ENCODE measurements at places on chromosomes 3 and 15.

GRCh38 chr3:58962040-58962651 is 87.7 kb downstream of the CFAP20DC start:
- no peak for DNase-seq

GRCh38 chr3:118963711-118964110 is 70.9 kb downstream of the IGSF11 start:
- DNase-seq = no peak

- DNase-seq = no peak
Measured at GRCh38 chr15:31262143-31262530, 64.5 kb upstream of the KLF13 start.

GRCh38 chr3:95312650-95313049 is 1249.8 kb downstream of the NSUN3 start:
- DNase-seq = no peak

DNA sequence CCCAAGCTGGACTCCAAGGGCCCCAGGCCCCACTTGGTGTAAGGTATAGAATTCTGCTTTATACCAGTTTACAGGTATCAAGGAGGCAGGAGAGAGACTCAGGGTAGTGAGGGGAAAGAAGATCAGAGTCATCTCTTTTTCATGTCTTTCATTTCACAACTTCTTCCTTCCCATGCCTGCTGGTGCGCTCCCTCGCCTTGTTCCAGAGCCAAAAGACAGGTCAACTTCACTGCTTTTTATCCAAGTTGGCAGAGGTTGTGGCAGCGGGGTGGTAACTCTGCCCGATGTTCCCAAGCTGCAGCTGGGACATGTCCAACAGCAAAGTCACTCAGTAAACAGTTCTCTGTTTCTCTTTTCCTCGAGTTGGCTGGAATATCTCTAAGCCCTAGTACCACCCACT is 86.3 kb upstream of the TCF12 start:
- no peak for DNase-seq

GRCh38 chr3:50807266-50807665 is 132.5 kb downstream of the DOCK3 start:
- DNase-seq = no peak

DNA sequence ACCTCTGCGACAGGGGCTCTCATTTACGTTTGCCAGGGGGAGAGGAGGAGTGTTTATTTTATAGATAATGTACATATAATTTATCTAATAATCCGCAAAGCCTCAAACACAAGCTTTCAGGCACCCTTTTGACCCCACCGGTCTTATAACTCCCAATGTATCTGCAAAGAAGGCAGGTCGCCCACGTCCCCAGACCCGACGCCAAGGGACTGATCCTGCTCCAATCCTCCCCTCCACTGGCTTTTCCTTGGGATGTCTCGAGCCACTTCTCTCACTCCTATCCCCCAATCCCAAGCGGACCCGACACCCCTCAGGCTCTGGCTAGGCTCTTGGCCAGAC is 452 bp downstream of the DCP1A start:
- no peak for DNase-seq

GRCh38 chr3:177186306-177186705 is 11.0 kb downstream of the TBL1XR1 start:
- DNase-seq = no peak

GRCh38 chr3:195207731-195208130 is 63.2 kb downstream of the XXYLT1 start:
- no peak for DNase-seq

- no peak for DNase-seq
Measured at GRCh38 chr15:100931143-100931890, 12.2 kb downstream of the LRRK1 start.

- no peak for DNase-seq
Measured at GRCh38 chr3:100370756-100371155, 30.1 kb downstream of the TOMM70 start.

DNA sequence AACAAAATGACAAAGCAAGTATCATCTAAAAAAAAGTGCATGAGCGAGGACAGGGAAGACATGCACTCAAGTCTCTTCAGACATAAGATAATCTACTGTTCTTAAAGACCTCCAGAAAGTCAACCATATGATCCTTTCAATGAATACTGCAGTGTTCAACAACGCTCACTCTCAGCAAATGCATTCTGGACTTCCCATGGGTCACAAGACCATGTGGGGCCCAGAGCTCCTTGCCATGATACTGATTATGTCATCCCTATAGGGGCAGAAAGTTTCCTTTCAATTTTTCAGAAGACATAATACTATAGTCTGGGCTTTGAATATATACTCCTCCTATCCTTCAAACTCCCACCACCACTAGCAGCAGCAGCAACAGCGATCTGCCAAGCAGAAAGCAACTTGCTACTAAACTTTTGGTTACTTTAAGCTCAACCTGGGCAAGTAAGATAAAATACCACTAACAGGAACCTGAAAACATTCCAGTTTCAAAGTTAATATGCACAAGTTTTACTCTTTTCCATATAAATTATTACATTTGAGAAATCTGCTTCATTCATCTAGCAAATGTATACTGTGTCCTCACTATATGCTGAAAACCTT is 143.5 kb downstream of the ADAM10 start:
- DNase-seq = no peak

DNA sequence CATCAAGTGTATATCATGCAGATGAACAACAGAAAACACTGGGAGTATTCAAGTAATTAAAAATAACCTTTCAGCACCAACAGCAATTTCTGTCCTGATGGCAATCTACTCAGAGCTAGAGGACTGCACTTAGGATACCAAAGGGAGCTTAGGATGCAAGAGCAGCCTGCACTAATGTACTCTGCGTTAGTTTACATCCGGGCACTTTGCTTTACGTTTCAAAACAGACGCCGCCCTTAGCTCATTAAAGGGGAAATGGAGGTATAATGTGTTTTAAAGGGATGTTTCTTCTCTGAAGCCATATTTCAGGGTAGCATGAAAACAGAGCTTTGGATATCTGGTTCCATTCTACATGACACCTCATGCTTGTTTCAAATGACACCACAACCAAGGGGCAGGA is 14.0 kb upstream of the B3GNT5 start:
- no peak for DNase-seq

DNA sequence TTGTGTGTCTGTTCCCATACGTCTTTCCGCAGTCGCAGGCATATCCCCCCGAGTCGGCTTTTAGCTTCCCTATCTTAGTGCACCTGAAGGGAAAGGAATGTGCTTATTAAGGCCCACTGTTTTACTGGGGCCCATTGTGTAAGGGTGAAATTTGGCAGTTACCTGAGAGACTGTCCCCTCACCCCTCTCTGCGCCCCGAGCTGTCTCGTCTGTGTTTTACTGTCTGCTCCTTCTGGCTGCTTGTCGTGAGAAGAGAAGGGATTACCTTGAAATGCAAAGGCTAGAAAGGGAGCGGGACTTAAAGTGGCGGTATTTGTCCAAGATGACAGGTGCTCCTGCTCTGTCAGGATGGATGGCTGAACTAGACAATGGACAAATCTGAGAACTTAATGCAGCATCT is 233.0 kb upstream of the POU1F1 start:
- no peak for DNase-seq

GRCh38 chr3:52539010-52539653 is 2.7 kb downstream of the UQCC5 start:
- DNase-seq = no peak

DNA sequence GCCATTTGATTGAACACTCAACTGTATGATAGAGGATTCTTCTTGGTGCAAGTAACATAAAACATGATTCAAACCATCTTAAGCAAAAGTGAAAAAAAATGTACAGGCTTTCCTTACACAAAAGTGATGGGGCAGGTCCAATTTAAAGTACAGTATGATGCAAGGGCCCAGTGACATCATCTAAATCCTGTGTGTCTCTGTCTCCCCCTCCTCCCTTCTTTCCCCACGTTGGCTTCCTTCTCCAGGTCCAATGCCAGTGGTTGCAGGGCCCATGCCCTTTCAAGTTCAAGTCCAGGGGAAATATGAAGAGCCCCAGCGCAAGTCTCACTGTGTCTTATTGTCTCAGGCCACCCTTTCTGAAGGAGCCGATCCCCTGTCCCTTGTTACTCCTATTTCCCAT is 332.3 kb downstream of the SHQ1 start:
- no peak for DNase-seq

DNA sequence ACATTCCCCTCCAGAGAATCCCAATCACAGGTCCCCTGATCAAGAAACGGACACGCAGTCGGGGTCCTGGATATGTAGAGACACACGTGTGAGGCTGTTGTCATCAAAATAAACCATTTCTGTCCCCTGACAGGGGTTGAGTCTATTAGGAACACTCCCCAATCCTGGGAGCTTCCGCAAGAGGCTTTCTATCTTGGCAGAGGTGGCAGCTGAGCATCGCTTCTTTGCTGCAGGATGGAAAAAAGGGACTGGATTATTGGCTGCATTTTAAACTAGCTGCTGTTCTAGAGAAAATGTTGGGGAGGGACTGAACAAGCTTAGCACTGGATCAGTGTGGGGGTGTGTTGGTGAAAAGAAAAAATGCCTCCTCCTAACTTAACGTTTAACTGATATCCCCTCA is 2.5 kb upstream of the CNTN4 start:
- DNase-seq = no peak

- DNase-seq = no peak
Measured at GRCh38 chr3:182149594-182149993, 437.9 kb downstream of the SOX2 start.

GRCh38 chr3:113531826-113532697 is at the start of gene SIDT1:
SIDT1 (plus strand) TSS chr3:113532555; CDS start chr3:113533022, 467 bp downstream.
- DNase-seq = peak; percentile 65

DNA sequence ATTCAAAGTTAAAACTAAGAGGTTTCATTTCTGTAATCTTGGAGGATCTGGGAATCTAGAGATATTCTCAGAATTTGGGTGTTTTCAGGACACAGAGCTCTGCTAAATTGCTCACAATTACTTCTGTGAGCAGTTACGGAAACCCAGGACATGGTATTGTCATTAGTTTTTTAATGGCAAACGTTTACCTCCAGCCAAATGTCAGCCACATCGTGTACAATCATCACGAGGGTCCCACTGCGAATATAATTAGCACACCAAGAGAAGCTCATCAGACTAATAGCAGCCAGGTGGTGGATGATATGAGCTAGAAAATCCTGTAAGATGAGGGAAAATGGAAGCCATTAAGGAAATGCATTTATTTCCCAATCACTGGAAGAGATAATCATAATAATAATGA is 56.0 kb downstream of the CERS3 start:
- no peak for DNase-seq

- no peak for DNase-seq
Measured at GRCh38 chr3:71710906-71711494, 14.2 kb downstream of the EIF4E3 start.

- DNase-seq = no peak
Measured at GRCh38 chr3:155428563-155428962, 135.1 kb upstream of the STRIT1 start.

DNA sequence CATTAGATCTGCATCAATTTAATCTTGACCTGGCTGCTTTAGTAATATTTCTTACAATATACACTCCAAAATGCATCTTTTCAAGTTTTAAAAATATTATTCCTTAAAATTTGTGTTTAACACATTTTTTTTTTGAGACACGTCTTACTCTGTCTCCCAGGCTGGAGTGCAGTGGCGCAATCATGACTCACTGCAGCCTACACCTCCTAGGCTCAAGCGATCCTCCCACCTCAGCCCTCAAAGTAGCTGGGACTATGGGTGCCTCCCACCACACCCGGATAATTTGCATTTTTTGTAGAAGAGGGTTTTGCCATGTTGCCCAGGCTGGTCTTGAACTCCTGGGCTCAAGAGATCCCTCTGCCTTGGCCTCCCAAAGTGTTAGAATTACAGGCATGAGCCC is 73.6 kb downstream of the ETV5 start:
- DNase-seq = no peak

DNA sequence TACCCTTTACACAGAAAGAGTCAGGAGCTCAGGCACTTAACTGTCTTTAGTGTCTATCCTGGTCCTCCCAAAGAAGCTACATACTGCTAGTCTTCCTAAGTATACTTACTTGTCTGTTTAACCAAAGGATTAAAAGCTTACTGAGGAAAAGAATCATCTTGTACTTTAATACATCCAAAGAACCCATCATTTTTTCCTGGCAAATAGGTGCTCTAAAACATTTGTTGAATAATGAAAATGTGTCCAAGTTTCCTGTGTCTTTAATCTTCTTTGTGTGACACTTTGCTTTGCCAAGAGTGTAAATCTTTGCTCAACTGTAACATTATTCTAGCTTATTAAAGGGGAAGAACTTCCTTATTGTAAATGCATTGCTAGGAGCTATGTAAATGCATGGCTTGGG is 519.2 kb downstream of the OTOL1 start:
- DNase-seq = no peak

GRCh38 chr3:161409069-161409468 is 37.8 kb upstream of the SPTSSB start:
- DNase-seq = peak; percentile 39

DNA sequence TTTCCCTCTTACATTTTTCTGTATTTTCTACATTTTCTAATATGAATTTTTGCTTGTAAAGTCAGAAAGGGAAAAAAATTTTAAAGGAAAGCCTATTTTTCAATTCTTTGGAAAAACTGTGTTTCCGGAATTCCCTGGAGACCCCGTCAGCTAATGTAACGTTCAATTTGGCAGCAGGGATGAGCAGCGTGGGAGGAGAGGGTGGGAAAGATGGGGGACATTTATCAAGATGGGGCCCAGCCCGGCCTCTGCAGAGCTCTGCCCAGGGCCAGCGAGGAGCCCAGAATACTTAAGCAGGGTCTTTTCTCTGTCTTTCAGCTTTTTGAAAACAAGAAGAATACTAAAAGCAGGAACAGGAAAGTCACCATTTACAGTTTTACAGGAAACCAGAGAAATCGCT is 129.0 kb downstream of the LRRK1 start:
- DNase-seq = no peak

DNA sequence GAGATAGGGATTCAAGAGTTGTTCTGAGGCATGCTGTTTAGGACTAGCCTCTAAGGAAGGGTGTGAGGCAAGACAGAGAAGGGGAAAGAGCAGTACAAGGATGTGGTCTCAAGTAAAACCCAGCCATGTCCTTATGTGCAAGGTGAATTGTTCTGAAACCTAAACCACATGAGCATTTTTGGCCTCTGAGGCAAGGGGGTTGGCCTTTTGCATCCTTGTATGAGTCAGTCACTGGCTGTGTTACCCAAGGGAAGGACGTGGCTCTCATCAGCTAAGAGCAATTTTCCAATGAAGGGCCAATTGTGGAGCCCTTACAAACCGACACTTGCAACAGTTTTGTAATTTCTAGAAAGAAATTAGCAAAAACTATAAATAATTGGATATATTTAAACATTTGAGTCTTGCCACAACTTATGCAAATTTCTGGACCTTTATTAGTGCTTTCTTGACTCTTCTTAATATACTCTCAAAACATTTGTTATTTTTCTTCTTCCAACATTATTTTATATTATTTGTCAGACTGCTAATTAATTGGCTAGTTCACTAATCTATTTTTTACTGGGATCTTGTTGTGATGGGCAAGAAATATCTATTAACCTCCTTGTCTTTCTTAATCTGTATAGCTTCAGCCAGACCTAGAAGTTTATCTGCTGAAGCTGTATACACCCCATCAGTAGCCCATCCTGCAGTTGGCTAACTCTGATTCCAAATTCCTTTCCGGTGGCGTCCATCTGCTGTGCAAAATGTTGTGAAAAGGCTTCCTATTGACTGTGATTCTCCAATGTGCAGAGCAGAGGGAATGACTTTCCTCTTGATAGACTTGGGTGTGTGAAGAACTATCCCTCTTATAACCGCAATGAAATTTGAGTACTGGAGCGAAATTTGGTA is 97.7 kb upstream of the P2RY1 start:
- DNase-seq = peak; percentile 4
